ENCODE measurements at places on chromosomes 16 and 17.

GRCh38 chr16:70713342-70713741 is 27.5 kb upstream of the MTSS2 start:
- DNase-seq, result no peak
- peaks cover 16% of the 10 kb centered on the region for H3K4me1 ChIP-seq
- no peaks in the 10 kb centered on the region for H3K36me3 ChIP-seq
- H3K27me3 ChIP-seq, result no peaks in the 10 kb centered on the region
- no peak overlapping the region for H3K27ac ChIP-seq

DNA sequence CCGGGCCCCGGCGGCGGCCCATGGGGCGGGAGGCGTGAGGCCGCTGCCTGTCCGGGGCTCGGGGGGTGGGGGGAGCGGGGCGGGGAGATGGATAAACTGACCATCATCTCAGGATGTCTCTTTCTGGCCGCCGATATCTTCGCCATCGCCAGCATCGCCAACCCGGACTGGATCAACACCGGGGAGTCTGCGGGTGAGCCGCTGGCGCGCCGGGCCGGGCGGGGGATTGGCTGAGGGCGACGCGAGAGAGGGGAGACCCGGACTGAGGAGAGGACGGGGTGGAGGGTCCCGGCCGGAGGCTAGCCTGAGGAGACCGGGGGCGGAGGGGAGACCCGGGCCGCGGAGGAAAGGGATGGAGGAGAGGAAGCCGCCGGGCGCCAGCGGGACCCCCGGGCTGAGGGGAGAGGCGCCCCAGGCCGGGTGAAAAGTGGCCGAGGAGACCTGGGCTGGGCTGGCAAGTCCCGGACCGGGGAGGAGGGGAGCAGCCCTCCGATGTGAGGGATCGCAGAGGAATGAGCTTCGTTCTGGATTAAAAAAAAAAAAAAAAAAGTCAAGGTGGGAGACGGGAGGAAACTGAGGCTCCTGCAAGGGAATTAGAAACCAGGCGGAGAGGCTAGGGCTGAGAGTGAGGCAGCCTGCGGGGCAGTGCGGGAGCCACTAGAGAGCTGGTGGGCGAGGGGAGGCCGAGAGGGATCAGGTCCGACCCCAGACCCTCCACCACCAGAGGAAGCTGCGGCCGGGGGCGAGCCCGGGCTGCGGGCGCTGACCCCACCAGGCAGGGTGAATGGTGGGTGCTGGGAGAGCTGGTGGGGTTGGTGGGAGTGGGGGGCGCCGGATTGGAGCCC is 526 bp downstream of the MOSMO start:
- H3K36me3 ChIP-seq, result no peaks in the 10 kb centered on the region
- no peaks in the 10 kb centered on the region for H3K27me3 ChIP-seq
- DNase-seq, result no peak
- H3K4me1 ChIP-seq, result peaks cover 8% of the 10 kb centered on the region
- H3K27ac ChIP-seq, result peak overlapping the region; percentile 59

DNA sequence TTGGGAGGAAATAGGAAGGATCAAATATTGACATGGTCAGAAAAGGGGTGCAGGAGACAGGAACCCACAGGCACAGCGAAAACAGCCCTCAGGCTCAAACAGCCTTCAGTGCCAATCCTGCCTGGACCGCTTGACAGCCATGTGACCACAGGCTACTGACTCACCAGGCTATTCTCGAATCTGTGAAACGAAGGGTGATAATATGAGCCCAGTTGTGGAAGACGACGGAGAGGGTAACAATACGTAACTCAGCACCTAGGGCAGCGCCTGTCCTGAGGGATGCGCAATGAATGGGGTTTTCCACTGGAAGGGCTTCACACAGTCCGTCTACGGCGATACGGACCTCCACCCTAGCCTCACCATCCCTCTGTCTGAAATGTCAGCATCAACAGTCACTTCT is 117.3 kb upstream of the RCVRN start:
- no peaks in the 10 kb centered on the region for H3K27me3 ChIP-seq
- no peak overlapping the region for H3K4me3 ChIP-seq
- H3K27ac ChIP-seq, result no peak overlapping the region
- DNase-seq, result no peak
- no peaks in the 10 kb centered on the region for H3K4me1 ChIP-seq

- no peaks in the 10 kb centered on the region for H3K27me3 ChIP-seq
- H3K36me3 ChIP-seq, result no peaks in the 10 kb centered on the region
- no peak overlapping the region for H3K27ac ChIP-seq
- no peak for DNase-seq
- H3K4me3 ChIP-seq, result no peak overlapping the region
Observed at GRCh38 chr16:35174016-35174415, 1714.6 kb downstream of the TP53TG3F start.

DNA sequence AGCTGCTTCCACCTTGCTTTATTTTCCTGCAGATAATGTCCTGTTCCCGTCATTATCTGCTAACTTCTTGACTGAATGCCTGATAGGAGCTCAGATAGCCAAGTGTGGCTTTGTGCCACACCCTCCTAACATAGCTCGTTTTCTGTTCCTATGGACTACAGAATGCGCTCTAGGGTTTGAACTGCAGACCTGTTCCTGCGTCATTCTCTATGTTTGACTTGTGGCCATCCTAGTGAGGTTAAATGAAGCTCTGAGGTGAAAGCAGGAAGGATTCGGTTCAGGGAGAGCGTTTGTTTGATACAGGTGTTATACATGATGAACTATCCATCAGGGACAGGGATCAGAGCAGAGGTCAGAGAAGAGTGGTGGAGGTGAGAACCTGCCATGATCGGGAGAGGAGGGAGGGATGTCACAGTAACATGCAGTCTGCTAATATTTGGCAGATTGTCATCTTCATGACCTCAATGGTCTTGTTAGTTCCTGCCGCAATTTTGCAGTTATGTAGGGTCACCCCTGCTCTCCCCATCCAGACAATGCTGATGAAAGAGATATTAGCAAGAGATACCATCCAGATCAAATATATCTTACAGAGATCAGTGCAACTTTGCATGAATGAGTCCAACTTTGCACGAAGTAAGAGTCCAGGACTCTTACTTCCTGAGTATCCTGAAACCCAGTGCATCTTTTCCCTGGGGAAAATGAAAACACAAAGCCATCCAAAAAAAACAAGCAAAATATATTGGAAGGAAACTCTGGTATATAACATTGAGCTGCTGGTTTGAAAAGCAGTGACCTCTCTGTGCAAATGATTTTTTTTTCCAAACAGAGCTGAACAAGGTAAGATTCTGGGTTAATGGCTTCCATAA is 32.8 kb downstream of the MPHOSPH6 start:
- no peaks in the 10 kb centered on the region for H3K27me3 ChIP-seq
- no peak overlapping the region for H3K4me3 ChIP-seq
- H3K4me1 ChIP-seq, result no peaks in the 10 kb centered on the region
- no peak overlapping the region for H3K27ac ChIP-seq

- DNase-seq, result no peak
- H3K36me3 ChIP-seq, result no peaks in the 10 kb centered on the region
- H3K4me1 ChIP-seq, result no peaks in the 10 kb centered on the region
- no peaks in the 10 kb centered on the region for H3K27me3 ChIP-seq
- no peak overlapping the region for H3K27ac ChIP-seq
Observed at GRCh38 chr17:80904036-80904753, 87.4 kb upstream of the CHMP6 start.

- no peak overlapping the region for H3K27ac ChIP-seq
- no peak for DNase-seq
- H3K36me3 ChIP-seq, result peaks cover 43% of the 10 kb centered on the region
- H3K27me3 ChIP-seq, result no peaks in the 10 kb centered on the region
Observed at GRCh38 chr17:11981862-11982261, 15.4 kb downstream of the ZNF18 start.

DNA sequence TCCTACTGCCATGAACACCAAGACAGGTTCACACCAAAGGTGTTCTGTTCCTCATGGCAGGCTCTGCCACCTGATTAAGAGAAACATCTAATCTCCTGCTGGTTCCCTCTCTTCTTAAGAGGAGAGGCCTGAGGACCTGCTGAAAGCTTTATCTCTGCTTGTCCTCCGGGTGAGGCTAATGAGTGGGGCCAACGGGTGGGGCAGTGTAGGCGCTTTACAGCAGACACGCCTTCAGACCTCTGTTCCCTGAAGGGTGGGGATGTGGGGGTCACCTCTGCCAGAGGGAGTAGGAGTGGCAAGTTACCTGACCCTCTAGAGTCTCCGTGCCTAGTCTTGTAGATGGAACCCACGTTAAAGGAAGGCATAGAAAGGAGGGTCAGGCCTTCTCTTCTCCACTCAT is 4.2 kb upstream of the MRM1 start:
- no peaks in the 10 kb centered on the region for H3K36me3 ChIP-seq
- no peak overlapping the region for H3K27ac ChIP-seq
- H3K4me1 ChIP-seq, result no peaks in the 10 kb centered on the region
- DNase-seq, result no peak

GRCh38 chr17:50681263-50682200 is 26.2 kb downstream of the ANKRD40 start:
- H3K36me3 ChIP-seq, result no peaks in the 10 kb centered on the region
- no peak overlapping the region for H3K4me3 ChIP-seq
- H3K27ac ChIP-seq, result no peak overlapping the region
- no peaks in the 10 kb centered on the region for H3K27me3 ChIP-seq
- DNase-seq, result peak; percentile 88

GRCh38 chr17:40307740-40308239 is 1.2 kb upstream of the RARA start:
- no peaks in the 10 kb centered on the region for H3K27me3 ChIP-seq
- H3K4me3 ChIP-seq, result no peak overlapping the region
- peaks cover 71% of the 10 kb centered on the region for H3K4me1 ChIP-seq
- peak overlapping the region; percentile 89 for H3K27ac ChIP-seq

GRCh38 chr17:79045842-79046196 is 21.9 kb downstream of the C1QTNF1 start:
- DNase-seq, result peak; percentile 76
- H3K27ac ChIP-seq, result no peak overlapping the region
- peaks cover 13% of the 10 kb centered on the region for H3K4me1 ChIP-seq
- no peaks in the 10 kb centered on the region for H3K27me3 ChIP-seq

GRCh38 chr16:49724774-49725173 is 131.1 kb downstream of the ZNF423 start:
- H3K4me3 ChIP-seq, result no peak overlapping the region
- H3K27me3 ChIP-seq, result no peaks in the 10 kb centered on the region
- H3K27ac ChIP-seq, result no peak overlapping the region
- no peaks in the 10 kb centered on the region for H3K36me3 ChIP-seq
- H3K4me1 ChIP-seq, result no peaks in the 10 kb centered on the region
